Kidney (tissue), 22 donors: ENCODE measurements at places on chromosomes 7 and 10.

GRCh38 chr7:39891894-39892293 is 58.2 kb upstream of the CDK13 start:
- H3K27me3 ChIP-seq: no peaks in the 10 kb centered on the region
- DNase-seq: no peak
- no peaks in the 10 kb centered on the region for H3K4me1 ChIP-seq
- H3K4me3 ChIP-seq: no peak overlapping the region

DNA sequence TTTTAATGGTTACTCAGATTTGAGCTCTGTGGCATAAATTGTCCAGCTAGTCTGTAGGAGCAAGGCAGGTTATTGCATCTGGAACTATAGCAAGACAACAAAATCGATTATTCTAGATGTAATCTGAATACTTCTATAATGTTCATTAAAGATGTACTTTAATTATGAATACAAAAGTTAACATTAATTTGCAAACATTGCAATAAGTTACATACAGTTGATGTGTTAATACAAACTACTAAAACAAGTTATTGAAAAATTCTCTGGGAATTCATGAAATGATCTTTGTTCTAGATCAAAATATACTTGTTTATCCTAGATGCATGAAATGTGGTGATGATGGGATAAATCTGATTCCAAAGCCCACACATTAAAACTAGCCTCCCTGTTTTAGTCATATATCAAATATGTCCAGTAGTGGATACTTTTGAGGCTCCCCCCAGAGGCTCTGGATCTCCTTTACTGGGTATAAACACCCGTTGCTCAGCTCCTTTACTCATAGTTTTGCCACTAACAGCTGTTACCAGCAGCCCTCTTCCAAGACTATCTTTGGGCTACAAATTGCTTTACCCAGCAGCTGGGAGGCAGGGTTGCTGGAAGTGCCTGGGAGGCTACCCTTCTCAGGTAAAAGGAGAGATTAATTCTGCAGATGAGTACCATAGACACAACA is 78.1 kb downstream of the ARL4A start:
- H3K27me3 ChIP-seq: no peaks in the 10 kb centered on the region
- no peak overlapping the region for H3K27ac ChIP-seq
- no peaks in the 10 kb centered on the region for H3K36me3 ChIP-seq
- H3K4me1 ChIP-seq: no peaks in the 10 kb centered on the region
- H3K4me3 ChIP-seq: no peak overlapping the region

DNA sequence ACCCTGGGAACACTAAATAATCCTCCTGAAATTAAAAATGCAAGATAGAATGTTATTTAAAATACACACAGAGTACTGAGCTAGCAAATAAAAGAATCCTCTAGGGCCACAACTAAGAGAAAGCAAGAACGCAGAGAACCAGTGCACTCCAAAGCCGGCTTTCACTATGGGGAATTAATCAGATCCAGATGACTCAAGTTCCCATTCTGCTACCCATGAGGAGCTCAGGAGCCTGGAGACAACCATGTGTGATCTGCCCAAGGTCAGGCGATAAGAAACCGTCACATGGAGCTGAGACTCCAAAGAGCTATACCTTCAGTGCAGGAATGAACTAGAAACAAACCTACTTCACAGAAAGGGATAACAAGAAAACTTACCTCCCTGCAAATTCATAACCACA is 19.5 kb upstream of the CYREN start:
- peaks cover 86% of the 10 kb centered on the region for H3K36me3 ChIP-seq
- H3K27me3 ChIP-seq: no peaks in the 10 kb centered on the region
- no peak overlapping the region for H3K27ac ChIP-seq
- no peaks in the 10 kb centered on the region for H3K4me1 ChIP-seq
- DNase-seq: no peak
- H3K4me3 ChIP-seq: no peak overlapping the region

- no peak for DNase-seq
- no peaks in the 10 kb centered on the region for H3K36me3 ChIP-seq
- H3K4me3 ChIP-seq: no peak overlapping the region
- no peaks in the 10 kb centered on the region for H3K4me1 ChIP-seq
These were observed 11.2 kb upstream of the C7orf33 start for GRCh38 chr7:148579366-148579765.

GRCh38 chr7:151592868-151593486 is 73.3 kb upstream of the RHEB start:
- H3K4me3 ChIP-seq: no peak overlapping the region
- no peaks in the 10 kb centered on the region for H3K4me1 ChIP-seq
- no peak overlapping the region for H3K27ac ChIP-seq

GRCh38 chr10:119291223-119291900 is 84.0 kb downstream of the GRK5 start:
- H3K4me3 ChIP-seq: no peak overlapping the region
- H3K27ac ChIP-seq: no peak overlapping the region
- H3K4me1 ChIP-seq: no peaks in the 10 kb centered on the region
- H3K36me3 ChIP-seq: no peaks in the 10 kb centered on the region

DNA sequence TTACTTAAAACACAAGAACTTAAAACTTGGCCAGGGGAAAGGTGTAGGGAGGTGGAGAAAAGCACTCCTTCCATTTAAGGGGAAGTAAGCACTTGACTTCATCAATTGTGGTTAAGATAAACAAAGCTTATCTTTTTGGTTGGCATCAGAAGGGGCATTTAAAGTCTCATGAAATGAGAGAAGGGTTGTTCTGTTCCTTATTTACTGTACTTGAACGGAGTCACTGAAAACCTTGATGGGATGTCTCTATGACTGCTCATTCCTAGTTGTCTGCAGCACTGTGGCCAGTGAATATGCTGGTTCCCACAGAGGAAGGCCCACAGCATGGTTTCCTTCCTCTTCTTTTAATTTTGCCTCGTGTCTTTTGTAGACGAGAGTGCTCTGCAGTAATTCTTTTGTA is 229.3 kb downstream of the AUTS2 start:
- no peaks in the 10 kb centered on the region for H3K36me3 ChIP-seq
- no peak overlapping the region for H3K4me3 ChIP-seq
- DNase-seq: no peak
- H3K4me1 ChIP-seq: no peaks in the 10 kb centered on the region
- no peaks in the 10 kb centered on the region for H3K27me3 ChIP-seq

DNA sequence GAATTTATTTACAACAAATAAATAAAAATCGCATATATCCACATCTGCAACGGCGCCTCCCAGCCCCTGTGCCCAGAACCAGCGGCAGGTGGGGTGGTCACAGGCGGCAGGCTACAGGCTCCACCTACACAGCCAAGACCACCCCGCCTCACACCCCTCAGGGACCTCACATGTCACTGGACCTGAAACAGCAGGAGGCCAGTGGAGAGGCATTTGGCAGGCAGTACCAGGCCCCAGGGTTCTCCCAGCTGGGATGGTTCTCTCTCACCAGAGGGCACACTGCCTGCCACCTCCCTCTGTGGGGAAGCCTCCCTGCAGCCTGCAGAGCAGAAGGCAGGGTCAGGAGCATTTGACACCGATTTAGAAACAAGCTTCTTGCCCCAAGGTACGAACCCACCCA is 81.5 kb downstream of the MAD1L1 start:
- H3K4me1 ChIP-seq: no peaks in the 10 kb centered on the region
- H3K36me3 ChIP-seq: no peaks in the 10 kb centered on the region
- H3K27ac ChIP-seq: no peak overlapping the region
- DNase-seq: no peak

DNA sequence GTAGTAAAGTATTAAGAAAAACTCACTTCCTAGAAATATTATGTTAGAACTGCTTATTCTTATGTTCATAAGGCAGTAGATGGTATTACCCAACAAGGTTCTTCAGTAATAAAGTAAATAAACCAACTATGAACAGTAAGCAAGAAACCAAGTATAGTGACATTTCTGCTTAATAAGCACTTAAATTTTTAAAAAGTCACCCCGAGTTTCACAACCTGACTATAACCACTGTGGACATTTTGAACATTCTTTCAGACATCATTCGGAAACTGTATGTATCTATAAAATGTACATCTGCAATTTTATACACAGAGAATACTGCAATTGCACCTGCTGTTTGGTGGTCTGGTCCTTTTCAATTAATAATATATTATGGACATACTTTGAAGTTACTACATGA is 1073.6 kb downstream of the XPNPEP1 start:
- no peaks in the 10 kb centered on the region for H3K27me3 ChIP-seq
- H3K4me1 ChIP-seq: no peaks in the 10 kb centered on the region
- H3K27ac ChIP-seq: no peak overlapping the region
- H3K36me3 ChIP-seq: no peaks in the 10 kb centered on the region

GRCh38 chr7:64886956-64887545 is 16.0 kb upstream of the ZNF273 start:
- peaks cover 2% of the 10 kb centered on the region for H3K27me3 ChIP-seq
- no peak overlapping the region for H3K4me3 ChIP-seq

GRCh38 chr7:77386165-77386822 is 29.9 kb downstream of the GSAP start:
- no peak overlapping the region for H3K4me3 ChIP-seq
- DNase-seq: no peak
- no peak overlapping the region for H3K27ac ChIP-seq
- H3K27me3 ChIP-seq: no peaks in the 10 kb centered on the region
- peaks cover 2% of the 10 kb centered on the region for H3K36me3 ChIP-seq
- no peaks in the 10 kb centered on the region for H3K4me1 ChIP-seq

DNA sequence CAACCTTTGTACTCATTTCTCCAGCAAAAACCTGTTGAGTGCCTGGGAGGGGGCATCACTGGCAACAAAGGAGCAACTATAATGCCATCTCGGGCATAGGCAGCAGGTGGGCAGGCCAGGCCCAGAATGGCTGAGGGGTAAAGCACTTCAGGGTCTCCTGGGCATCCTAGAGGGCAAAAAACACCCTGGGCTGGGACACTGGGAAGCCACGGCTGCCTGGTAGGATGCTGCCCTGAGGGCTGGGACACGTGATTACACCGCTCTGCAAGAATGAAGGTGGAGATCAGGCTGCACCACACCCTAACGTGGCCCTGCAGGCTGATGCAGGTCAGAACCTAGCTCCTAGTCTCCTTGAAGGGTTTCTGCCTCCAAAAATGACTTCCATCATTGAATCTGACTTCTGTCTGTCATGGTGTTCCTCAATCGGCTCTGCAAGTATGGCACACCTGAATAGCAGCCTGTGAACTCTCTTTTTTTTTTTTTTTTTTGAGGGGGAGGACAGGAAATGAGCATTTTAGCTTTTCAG is 4.5 kb upstream of the TRAPPC14 start:
- no peaks in the 10 kb centered on the region for H3K36me3 ChIP-seq
- no peak overlapping the region for H3K27ac ChIP-seq
- no peak overlapping the region for H3K4me3 ChIP-seq
- H3K4me1 ChIP-seq: no peaks in the 10 kb centered on the region
- no peaks in the 10 kb centered on the region for H3K27me3 ChIP-seq

- H3K36me3 ChIP-seq: no peaks in the 10 kb centered on the region
- H3K4me3 ChIP-seq: no peak overlapping the region
- DNase-seq: no peak
- H3K4me1 ChIP-seq: peaks cover 22% of the 10 kb centered on the region
These were observed 3.0 kb downstream of the GDI2 start for GRCh38 chr10:5810225-5810624.

DNA sequence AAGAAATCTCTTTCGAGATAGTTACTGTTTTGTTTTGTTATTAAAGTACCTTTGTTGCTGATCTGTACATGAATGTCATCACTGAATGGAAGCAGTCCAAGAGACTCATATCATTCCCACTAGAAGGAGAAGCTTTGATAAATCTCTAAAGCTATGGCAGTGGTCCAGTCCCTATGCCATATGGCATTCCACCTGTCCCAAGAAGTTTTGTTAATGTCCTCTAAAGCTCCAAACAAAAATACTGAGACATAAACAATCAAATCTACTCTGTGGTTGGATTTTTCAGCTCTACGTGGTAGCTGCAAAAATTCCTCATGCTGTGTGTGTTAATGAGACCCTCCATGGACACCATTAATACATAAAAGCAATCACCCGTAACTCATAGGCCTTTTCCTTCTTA is 94.1 kb downstream of the LRRN3 start:
- H3K27me3 ChIP-seq: no peaks in the 10 kb centered on the region
- H3K4me1 ChIP-seq: peaks cover 4% of the 10 kb centered on the region
- DNase-seq: no peak
- no peak overlapping the region for H3K27ac ChIP-seq
- H3K36me3 ChIP-seq: no peaks in the 10 kb centered on the region

DNA sequence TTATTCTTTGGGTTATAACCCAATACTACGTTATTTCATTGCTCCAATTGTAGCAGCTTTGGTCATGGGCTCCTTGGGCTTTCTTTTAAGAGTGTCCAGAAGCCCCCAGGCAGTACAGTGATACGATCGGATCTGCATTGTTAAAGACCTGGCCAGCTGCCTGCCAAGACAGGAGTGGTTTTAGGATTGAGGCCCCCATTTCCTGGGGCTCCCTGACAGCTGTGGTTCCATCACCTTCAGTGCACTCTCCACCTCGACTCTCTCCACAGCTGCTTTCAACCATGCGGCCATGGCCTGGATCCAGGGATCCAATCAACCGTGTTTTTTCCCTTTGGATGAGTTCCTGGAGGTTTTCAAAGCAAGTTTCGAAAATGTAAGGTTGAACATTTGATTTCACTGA is 123.4 kb upstream of the BTBD16 start:
- H3K27me3 ChIP-seq: no peaks in the 10 kb centered on the region
- peaks cover 19% of the 10 kb centered on the region for H3K4me1 ChIP-seq
- no peak overlapping the region for H3K27ac ChIP-seq
- H3K4me3 ChIP-seq: no peak overlapping the region
- DNase-seq: no peak
- H3K36me3 ChIP-seq: peaks cover 7% of the 10 kb centered on the region

GRCh38 chr10:80197972-80198916 is 7.1 kb downstream of the ANXA11 start:
- peaks cover 49% of the 10 kb centered on the region for H3K4me1 ChIP-seq
- H3K4me3 ChIP-seq: no peak overlapping the region
- H3K27ac ChIP-seq: peak overlapping the region; percentile 83
- DNase-seq: no peak

- H3K36me3 ChIP-seq: no peaks in the 10 kb centered on the region
- DNase-seq: no peak
- H3K27ac ChIP-seq: no peak overlapping the region
- H3K4me3 ChIP-seq: no peak overlapping the region
- no peaks in the 10 kb centered on the region for H3K27me3 ChIP-seq
These were observed 938.4 kb downstream of the SORCS1 start for GRCh38 chr10:106226142-106226541.

DNA sequence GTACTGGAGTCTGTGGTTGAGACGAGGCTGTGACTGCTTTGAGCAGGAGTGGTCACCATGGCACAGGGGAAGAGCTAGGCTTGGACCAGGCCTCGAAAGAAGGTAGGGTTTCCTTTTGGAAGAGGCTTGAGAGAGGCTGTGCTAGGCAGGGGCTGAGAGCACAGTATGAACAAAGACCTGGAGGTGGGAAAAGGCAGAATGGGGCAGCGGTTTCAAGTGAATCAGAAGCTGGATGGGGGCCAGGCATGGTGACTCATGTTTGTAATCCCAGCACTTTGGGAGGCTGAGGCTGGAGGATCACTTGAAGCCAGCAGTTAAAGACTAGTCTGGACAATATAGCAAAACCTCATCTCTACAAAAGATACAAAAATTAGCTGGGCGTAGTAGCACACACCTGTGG is 65.9 kb downstream of the CLIP2 start:
- H3K27me3 ChIP-seq: no peaks in the 10 kb centered on the region
- H3K4me1 ChIP-seq: no peaks in the 10 kb centered on the region
- H3K27ac ChIP-seq: no peak overlapping the region
- DNase-seq: no peak
